Gastroesophageal sphincter (tissue), 4 donors: ENCODE measurements at places on chromosomes 2 and 18. TPM values are rescaled to one million over a fixed set of nuclear protein-coding genes. Genes with fewer than 3 reads are reported as not detected.

The MOCOS gene
- 2.1 TPM for total RNA-seq

The COL6A3 gene
- total RNA-seq: 421 TPM

The NEU4 gene
- 0.47 TPM for total RNA-seq

The SGPP2 gene
- 0.89 TPM for total RNA-seq

The FANCL gene
- total RNA-seq: 22.5 TPM

The AKAIN1 gene
- total RNA-seq: not detected

The SERPINE2 gene
- total RNA-seq: 130 TPM

The RAMP1 gene
- total RNA-seq: 312 TPM

The LDLRAD4 gene
- total RNA-seq: 28.1 TPM

The IL36B gene
- not detected for total RNA-seq

The RAPGEF4 gene
- 2.5 TPM for total RNA-seq

The ANXA4 gene
- 57.4 TPM for total RNA-seq

The DLGAP1 gene
- 0.62 TPM for total RNA-seq

GRCh38 chr2:213537579-213537978 is 253.3 kb downstream of the SPAG16 start:
- no peak for ATAC-seq

- peak; percentile 11 for ATAC-seq
Observed at GRCh38 chr2:130390460-130391057, 34.7 kb downstream of the PTPN18 start.

GRCh38 chr2:146506851-146507250 is 1338.0 kb upstream of the ACVR2A start:
- ATAC-seq: no peak

- ATAC-seq: no peak
Observed at GRCh38 chr2:225100269-225100668, 58.0 kb upstream of the DOCK10 start.

- ATAC-seq: no peak
Observed at GRCh38 chr2:74828543-74828942, 5.4 kb upstream of the HK2 start.

- ATAC-seq: peak; percentile 81
Observed at GRCh38 chr2:27123302-27124150, at the start of gene ABHD1. TSS of gene ABHD1 (plus strand) at chr2:27123815. CDS start at chr2:27123949, 134 bp downstream.

GRCh38 chr2:105744909-105745853 is at the start of gene NCK2:
TSS of gene NCK2 (plus strand) at chr2:105744912. CDS start at chr2:105855064, 110,152 bp downstream.
- peak; percentile 69 for ATAC-seq

GRCh38 chr2:173770947-173771678 is 194.1 kb downstream of the SP3 start:
- ATAC-seq: no peak

DNA sequence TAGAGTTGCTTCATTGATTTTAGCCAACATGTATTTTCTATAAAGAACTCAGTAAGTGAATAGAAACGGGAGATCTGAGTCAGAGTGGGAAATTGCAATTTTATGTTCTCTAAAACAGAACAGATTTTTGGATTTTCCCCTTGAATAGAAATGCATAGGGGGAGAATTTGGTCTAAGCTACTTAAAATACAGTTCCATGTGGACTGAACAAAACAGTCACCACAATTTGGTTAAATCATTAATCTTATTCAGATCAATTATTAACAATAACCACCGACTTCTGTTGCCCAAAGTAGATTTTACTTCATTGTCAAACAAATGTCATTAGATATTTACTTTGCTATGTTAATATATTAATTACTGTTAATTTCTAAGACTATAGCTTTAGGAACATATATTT is 107.7 kb downstream of the SCG2 start:
- no peak for ATAC-seq

DNA sequence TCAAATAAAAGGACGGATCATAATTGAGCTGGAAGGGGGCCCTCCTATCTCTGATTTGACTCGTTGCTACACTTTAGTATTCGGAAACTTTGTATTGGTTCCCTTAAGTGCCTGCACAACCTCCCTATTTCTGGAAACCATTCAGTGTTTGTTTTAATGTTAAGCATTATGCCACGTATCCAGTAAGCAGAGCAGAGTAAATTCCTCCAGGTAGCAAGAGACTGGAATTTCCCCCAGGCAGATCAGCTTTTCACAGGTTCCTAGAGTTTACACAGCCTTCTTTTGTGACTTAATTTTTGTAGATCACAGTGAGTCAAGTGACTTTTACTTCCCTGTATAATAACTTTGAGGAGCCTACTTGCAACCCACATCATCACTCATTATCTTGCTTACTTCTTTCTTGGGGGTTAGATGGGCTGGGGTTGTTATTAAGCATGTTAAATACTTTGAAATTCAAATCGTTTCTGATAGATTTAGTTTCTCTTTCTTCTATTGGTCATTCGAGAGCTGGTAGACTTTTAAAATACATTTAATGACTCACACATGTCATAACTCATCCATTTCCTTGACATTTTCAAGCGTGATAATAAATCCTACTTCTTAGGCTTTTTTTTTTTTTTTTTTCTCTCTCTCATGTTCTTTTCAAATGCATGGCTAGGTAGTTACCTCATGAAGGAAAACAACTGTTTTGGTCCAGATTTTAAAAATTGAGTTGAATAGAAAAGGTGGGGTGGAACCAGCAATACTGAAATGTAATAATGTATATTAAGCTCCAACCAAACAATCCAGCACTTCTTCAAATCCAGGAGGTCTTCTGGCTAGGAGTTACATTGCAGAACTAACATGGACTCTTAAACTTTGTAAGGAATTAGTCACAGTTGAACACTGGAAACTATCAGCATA is 219.3 kb downstream of the NEDD4L start:
- ATAC-seq: no peak

GRCh38 chr18:58966704-58967103 is 102.0 kb downstream of the ZNF532 start:
- ATAC-seq: no peak

- no peak for ATAC-seq
Observed at GRCh38 chr2:111227716-111228141, 107.0 kb downstream of the BCL2L11 start.

GRCh38 chr18:74468547-74469061 is 11.5 kb upstream of the DIPK1C start:
- ATAC-seq: no peak

DNA sequence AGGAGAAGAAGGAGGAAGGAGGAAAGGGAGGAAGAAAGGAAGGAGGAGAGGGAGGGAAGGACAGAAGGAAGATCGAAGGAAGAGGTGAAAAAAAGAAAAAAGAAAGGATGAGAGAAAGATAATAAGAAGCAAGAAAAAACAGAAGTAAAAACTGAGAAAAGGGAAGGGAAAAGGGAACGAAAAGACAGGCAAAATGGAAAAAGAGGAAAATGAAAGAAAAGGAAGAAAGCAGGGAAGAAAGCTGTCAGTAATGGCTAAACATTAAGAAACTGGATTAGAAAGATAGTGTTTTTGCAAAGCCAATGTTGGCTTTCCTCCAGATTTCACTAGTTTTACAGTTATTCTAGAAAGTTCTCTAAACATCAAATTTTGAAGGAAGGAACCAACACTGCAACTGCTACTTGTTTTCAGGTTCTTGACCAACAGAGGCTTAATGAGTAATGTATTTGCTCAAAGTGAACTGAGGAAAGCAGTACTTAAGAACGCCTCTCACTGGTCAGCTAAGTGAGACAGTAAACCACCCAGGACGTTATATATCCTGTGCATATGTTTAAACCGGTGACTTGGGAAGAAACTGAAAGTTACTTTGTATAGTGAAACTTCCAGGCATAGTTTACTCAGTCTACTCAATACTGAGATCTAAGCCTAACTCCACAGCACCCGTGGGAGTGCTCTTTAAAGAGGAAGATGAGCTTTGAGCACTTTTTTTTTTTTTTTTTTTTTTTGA is 286.2 kb upstream of the TRIB2 start:
- ATAC-seq: no peak

GRCh38 chr18:72652990-72653593 is 109.0 kb upstream of the CBLN2 start:
- no peak for ATAC-seq

GRCh38 chr18:47772374-47773248 is 157.8 kb downstream of the SMAD2 start:
- no peak for ATAC-seq

DNA sequence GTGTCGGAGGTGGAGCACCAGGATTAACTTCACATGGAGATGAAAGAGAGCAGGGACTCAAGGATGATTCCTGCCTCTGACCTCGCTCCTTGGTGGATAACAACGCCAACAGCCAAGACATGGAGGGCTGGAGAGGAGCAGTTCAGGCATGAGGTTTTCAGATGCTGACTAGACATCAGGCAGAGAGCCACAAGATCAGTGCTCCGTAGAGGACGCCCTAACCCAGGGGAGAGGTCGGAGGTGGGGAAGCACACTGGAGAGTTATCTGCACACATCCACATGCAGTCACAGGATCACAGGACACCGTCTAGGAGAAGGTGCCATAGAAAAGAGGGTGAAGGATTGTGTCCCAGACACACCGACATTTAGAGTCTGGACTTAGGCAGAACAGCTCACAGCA is 344.3 kb downstream of the EIPR1 start:
- ATAC-seq: no peak

DNA sequence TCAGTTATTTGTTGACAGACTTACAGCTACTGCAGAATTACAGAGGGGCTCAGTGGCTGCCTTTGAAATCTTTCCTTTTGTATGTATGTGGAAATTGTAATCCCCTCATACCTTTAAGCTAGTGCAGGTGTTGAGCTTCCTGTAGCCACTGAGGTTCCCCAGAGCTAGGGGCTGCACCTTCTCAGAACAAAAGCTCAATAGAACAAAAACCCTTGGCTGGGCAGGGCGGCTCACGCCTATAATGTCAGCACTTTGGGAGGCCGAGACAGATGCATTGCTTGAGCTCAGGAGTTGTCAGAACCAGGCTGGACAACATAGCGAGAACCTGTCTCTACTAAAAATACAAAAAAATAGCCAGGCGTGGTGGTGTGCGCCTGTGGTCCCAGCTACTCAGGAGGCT is 41.3 kb upstream of the CHMP1B start:
- no peak for ATAC-seq

- ATAC-seq: no peak
Observed at GRCh38 chr2:142722569-142722968, 154.9 kb upstream of the KYNU start.

GRCh38 chr2:10575609-10576280 is 114.0 kb downstream of the NOL10 start:
- no peak for ATAC-seq

DNA sequence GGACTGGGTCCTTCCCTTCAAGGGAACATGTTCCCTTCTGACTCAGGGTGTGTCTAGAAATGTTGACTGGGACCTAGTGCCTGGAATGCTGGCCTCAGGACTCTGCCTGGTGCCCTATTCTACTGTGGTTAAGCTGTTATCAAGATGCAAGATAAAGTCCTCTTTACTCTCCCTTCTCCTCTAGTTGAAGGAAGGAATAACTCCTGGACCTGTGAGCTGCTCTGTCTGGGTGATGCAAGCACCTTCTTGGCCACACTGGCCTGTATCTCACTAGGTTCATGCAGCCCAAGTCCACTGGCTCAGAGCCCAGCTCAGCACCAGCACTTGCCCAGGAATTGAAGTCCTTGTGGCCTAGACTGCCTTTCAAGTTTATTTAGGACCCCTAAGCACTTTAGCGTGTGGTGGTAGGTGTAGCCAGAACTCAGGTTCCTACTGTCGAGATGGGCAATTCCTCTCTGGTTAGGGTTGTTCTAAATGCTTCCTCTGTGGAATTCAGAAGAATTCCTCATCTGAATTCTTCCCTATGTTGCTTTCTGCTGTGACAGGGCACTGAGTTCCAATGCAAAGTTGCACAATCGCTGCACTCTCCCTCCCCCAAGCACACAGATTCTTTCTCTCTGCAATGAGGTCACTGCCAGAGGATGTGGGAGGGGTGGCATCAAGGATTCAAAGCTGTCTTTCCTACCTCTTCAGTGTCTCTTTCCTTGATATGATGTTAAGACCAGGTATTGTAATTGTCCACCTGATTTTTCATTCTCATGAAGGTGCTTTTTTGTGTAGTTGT is 54.7 kb downstream of the VWC2L start:
- peak; percentile 66 for ATAC-seq

- ATAC-seq: peak; percentile 22
Observed at GRCh38 chr2:46847726-46848412, 67.7 kb downstream of the MCFD2 start.

- no peak for ATAC-seq
Observed at GRCh38 chr2:62787386-62787785, 81.9 kb downstream of the EHBP1 start.

- no peak for ATAC-seq
Observed at GRCh38 chr2:66441581-66442320, 6.8 kb downstream of the MEIS1 start.

GRCh38 chr2:223846515-223846914 is 9.1 kb upstream of the AP1S3 start:
- ATAC-seq: no peak

- no peak for ATAC-seq
Observed at GRCh38 chr2:238789317-238789806, 58.5 kb upstream of the TWIST2 start.

- no peak for ATAC-seq
Observed at GRCh38 chr2:177175917-177176668, 36.5 kb upstream of the HNRNPA3 start.

DNA sequence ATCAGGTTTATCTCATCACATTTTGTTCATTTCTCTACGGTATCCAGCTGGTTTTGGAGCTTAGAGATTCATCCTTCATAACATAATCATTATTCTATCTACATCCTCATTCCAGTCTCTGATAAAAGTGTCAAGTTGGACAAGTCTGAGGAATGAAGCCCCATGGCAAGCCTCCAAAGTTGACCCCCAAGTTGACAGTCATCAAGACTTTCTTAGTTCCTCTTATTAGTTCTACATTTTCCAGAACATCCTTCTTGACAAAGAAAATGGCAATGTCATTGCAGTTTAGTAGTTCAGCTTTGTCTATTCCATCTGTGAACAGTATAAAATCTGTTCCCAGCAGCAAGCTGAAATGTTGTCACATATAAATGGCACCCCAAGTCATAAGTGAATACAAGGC is 4.5 kb upstream of the TMSB10 start:
- ATAC-seq: no peak
